Stimulated activated CD4-positive, alpha-beta T cell treated with anti-CD3 and anti-CD28 coated beads, Interleukin-1b, Interleukin-23, amount 100 ng/mL, for 24 hours (primary cell): ENCODE measurements at places on chromosomes 6 and 20.

GRCh38 chr6:70844301-70844700 is 112.6 kb downstream of the B3GAT2 start:
- no peak for DNase-seq

- peak; percentile 17 for DNase-seq
Observed at GRCh38 chr20:58651946-58652605, 993 bp downstream of the STX16 start.

- no peak for DNase-seq
Observed at GRCh38 chr20:60820918-60821317, 431.1 kb upstream of the CDH4 start.

GRCh38 chr20:38135271-38135650 is 29.8 kb downstream of the TGM2 start:
- DNase-seq = no peak

DNA sequence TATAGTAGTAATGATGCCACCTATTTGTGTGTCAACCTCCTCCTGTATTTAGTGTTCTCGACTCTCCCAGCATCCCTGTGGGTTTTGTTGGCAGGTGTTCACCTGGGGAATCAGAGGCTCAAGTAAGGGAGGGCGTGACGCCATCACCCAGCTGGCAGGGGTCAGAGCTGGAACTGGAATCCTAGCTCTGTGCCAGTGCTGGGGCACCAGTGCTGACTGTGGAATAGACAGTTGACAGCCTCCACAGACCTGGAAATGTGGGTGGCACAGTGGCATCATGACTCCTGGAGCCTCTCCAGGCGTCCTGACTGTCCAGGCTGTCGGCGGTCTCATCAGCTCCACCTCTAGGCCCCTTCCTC is 102.8 kb downstream of the SYCP2 start:
- DNase-seq = no peak

DNA sequence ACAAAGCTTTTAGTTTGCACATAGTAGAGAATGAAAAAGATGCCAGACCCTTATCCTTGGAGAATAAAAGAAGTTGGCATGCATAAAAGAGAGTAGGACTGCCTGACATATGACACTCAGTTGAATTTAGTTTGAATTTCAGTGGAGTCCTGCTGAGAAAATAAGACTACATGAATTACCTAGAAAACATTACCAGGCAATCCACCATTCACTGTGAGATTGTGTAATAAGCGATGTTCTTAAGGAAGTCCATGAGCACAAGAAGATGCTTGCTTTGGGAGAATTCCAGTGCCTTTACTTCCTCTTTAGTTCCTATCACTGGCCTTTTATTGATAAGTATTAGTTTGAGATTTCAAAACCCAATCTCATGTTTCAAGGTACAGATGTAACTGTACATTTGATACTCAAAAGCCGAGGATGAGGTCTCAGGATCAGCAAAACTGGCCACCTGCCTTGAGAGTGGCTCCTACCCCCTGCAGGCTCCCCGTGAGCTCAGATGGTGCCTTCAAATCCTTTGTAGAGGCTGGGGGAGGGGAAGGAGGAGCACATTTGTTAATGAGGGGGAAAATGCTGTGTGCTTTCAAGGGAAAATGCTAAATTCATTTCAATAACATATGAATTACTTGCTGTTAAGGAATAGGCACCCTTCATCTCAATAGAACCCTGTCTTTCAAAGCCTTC is 11.2 kb upstream of the UNC93A start:
- no peak for DNase-seq

DNA sequence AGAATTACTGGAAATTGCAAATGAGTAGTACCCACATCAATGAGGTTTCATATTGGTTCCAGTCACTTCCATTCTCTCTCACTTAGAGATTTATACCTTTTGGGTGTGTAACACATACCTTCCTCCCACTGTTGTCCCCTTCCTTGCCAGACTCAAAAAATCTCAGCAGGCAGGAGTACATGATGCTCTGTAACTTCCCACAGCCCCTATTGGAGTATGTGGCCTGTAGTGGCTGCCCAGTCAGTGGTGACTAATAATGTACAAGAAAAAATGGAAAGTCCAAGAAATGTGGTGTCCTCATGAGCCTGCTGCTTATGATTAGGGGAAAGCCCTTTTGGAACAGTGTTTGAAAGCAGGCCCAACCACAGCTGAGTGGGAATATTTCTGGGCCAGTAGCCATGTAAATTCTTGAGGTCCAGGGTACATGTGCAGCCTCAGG is 312.0 kb downstream of the ZFAND3 start:
- DNase-seq = no peak

GRCh38 chr6:32785781-32786533 is 22.6 kb upstream of the HLA-DQB2 start:
- no peak for DNase-seq

DNA sequence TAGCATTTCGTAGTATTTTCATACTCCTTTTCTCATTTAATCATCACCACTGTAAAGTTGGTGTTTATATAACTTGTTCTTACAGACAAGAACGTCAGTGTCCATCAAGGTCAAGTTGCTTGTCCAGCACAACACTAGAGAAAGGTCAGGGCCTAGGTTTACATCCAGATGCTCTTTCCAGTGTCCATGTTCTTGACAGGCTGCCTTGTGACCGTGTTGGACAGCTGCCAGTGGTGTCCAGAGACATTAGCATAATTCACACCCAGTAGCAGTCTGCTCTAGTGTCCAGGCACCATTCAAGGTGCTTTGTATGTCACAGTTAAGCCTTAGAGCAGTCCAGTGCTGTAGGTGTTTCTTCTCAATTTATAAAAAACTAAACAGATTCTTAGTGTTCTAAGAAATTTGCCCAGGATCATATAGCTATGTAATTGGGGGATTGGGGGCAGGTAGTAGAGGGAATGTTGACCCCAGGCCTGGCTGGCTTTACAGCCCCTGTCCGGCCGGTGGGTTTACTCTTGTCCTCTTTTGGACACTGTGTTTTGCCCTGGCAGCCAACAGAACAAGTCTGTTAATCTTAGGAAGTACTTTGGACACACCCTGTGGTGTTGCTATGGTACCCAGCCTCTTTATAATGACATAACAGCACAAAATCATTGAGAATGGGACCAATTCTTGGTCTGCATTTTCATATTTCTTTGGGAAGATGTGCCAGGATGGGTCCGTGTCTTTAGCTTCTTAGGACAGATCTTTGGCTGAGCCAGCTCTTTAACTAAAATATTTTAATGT is 8.0 kb downstream of the STK35 start:
- no peak for DNase-seq

DNA sequence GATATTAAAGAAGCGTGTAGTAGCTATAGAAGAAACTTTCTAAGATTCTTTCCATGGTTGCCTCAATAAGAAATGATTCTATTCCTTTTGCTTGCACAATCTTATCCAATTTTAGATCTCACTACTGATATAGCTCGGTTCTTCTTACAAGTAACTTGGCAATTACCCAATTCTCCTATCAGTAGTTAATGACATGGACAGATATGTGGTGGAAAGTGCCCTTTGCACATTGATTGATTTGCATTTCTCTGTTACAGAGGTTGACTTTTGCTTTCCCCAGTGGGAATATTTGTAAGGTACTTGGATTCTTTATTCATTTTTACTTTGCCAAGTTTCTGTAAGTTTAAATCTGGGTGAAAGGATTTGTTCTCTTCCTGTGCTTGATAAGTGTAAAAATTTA is 93.7 kb upstream of the QKI start:
- no peak for DNase-seq

- no peak for DNase-seq
Observed at GRCh38 chr6:131792091-131792496, 15.7 kb upstream of the ENPP1 start.

DNA sequence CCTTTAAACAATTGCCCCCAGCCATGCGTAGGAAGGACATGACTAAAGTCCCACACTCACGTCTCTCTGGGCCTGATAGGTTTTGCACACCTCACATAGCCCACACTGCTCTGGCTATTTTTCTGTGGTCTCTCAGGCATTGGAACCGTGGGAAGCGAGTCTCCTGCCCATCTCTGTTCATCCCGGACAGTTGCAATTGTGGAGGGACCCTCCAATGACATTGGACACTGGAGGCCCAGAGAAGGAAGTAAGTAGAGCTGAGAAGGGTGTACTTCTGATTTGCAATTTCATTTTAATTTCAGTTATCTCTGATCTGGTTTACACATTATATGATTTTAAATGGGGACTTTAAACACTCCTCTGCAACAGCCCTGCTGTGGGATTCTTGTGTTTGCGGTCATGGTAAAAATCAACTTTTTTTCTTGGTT is 23.3 kb upstream of the CST3 start:
- no peak for DNase-seq

DNA sequence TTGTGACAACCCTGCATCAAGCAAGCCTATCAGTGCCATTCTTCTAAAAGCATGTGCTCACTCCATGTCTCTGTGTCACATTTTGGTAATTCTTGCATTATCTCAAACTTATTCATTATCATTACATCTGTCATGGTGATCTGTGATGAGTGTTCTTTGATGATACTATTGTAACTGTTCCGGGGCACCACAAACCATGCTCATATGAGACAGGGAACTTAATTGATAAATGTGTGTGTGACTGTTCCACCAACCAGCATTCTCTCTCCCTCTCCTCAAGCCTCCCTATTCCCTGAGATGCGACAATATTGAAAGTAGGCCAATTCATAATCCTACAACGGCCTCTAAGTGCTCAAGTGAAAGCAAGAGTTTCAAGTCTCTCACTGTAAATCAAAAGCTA is 4.0 kb downstream of the HUS1B start:
- DNase-seq = no peak

- no peak for DNase-seq
Observed at GRCh38 chr6:12293235-12293930, 3.2 kb downstream of the EDN1 start.

- DNase-seq = peak; percentile 30
Observed at GRCh38 chr6:160930547-160931377, 60.8 kb upstream of the MAP3K4 start.

DNA sequence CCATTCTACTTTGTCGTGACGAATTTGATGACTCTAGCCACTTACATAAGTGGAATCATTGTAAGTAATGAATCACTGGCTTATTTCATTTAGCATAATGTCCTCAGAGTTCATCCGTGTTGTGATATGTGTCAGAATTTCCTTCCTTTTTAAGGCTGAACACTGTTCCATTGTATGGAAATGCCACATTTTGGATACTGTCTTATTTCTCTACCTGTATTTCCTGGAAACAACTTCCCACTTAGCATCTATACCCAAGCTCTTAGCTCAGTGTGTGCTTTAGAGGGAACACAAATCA is 28.8 kb upstream of the GGTLC1 start:
- DNase-seq = no peak

GRCh38 chr6:1609648-1610496 is at the start of gene FOXC1:
Gene FOXC1 (plus strand): TSS chr6:1609915. CDS start chr6:1610446, 531 bp downstream.
- DNase-seq = no peak

DNA sequence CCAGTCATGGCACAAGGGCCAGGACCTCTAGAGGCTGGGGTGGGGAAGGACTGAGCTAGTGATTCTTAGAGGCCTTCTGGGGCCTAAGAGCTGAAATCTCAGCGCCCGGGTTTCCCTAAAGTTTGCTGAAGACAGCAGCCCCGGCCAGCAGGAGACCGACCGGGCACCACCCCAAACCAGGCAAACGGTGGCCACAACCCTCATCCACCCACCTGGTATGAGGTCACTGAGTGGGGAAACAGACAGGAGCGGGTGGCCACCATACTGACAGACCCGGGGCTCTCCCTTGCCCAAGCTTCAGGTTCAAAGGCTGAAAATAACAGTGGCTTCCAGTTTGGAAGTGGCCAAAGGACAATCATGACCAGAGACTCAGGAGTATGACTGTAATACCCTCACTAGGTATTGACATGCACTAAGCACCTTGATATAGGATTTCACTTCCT is 35.0 kb upstream of the ID1 start:
- DNase-seq = no peak

DNA sequence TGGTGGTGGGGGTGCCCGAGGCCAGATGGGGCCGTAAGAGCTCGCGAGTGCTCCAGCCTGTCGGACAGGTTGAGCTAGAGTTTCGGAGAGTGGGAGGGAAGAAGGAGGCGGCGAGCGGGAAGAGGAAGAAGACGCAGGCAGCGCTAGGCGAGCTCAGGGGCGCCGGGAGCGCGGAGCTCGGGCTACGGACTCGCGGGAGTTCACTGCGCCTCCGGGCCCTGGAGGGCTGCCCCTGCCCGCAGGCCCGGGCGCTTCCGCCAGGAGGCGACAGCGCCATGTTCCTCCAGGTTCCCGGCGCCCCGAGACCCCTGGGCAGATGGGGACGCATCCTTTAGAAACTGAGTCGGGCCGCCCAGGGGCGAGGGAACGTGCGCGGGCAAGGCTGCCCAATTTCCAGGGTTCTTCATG is 984 bp downstream of the TFAP2C start:
- no peak for DNase-seq

DNA sequence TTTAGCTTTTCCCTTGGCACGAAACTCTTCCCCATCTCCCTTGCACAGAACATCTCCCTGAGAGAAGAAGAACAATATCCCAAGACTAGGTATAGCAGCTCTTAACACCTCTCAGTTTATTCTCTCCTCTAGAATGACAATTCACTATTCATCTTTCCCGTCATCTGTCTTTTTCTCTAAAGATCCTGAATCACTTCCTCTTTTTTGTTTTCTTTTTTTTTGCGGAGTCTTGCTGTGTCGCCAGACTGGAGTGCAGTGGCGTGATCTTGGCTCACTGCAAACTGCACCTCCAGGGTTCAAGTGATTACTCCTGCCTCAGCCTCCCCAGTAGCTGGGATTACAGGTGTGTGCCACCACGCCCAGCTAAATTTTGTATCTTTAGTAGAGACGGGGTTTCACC is 574.4 kb upstream of the MAP3K7 start:
- DNase-seq = no peak

GRCh38 chr6:16949716-16950115 is 152.1 kb upstream of the STMND1 start:
- no peak for DNase-seq

GRCh38 chr20:19583532-19584175 is 174.4 kb upstream of the RIN2 start:
- DNase-seq = peak; percentile 12

- DNase-seq = no peak
Observed at GRCh38 chr6:17851001-17851719, 136.3 kb downstream of the KIF13A start.

- DNase-seq = no peak
Observed at GRCh38 chr6:42105156-42105648, 37.2 kb downstream of the C6orf132 start.

GRCh38 chr6:149112976-149113375 is 204.5 kb upstream of the TAB2 start:
- no peak for DNase-seq

DNA sequence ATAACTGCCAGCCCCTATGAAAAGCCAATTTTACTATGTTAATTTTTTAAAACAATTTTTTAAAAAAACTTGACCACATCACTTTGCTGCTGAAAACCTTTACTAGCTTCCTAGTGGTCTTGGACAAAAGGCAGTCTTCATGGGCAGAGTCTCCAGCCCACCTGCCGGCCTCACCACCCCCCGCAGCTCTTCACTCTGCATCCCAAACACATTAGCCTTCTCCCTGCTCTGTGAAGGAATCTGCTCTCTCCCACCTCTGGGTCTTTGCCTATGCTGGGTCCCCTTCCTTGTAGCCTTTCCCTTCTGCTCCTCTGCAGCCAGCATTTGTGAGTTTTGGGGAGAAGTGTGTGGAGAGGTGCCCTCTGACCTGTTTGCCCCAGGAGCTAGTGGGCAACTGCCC is 170.7 kb upstream of the MLN start:
- DNase-seq = no peak

- no peak for DNase-seq
Observed at GRCh38 chr20:51985013-51985415, 182.7 kb upstream of the SALL4 start.

GRCh38 chr6:150646228-150646627 is 46.5 kb downstream of the PLEKHG1 start:
- no peak for DNase-seq
